ENCODE measurements at places on chromosomes 1 and 21.

DNA sequence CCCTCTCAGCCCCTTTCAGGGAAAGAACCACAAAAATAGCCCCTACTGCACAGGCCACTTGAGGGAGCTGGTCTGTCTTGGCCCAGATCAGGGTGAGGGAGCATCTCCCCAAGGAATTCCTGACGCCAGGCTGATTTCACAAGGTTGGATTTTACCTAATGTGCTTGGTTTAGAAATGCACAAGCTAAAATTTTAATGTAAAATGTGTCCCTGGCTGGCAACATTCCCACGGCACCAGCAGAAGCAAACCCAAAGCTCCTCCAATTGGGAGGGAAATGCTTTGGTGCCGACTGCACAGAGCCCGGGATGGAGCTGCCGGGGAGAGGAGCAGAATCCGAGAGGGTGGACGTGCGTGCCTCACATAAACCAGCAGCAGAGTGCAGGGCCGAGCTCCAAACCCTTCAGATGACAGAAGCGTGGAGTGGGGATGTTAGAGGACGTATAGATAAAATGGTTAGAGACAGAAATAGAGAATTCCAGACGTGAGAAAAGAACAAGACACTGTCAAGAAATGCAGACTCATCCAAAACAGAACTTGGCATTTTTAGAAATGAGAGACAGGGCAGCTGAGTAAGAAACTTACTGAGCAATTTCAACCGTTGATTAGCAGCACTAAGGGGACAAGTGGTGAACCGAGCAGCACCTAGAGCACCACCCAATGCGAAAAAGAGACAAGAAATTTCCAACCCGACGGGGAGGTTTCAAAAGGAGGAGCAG is 41.6 kb upstream of the TMEM52 start:
- DNase-seq = no peak

DNA sequence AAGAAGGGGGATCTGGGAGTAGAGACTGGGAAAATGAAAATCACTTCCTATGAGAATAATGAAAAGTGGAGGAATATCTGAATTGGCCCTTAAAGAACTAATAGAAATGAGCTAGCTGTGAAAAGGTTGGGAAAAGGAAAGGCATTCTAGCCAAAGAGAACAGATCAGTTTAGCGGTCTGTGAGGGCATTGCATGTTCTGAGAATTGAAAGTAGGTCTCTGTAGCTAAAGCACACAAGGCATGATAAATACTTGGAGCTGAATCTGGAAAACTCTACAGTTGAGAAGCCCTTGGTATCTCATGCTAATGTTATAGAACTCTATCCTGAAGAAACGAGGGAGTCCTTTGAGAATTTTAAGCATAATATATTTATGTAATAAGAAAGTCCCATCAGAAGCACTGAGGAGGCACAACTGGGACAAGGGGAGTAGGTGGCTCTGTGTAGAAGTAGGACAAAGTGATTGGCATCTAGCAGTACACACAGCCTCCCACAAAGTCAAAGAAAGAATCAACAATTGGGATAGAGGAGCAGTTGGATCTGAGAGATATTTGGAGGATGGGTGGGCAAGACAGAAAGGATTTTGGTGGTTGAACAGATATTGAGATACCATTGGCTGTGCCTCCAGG is 78.7 kb downstream of the GREM2 start:
- DNase-seq = no peak

- DNase-seq = no peak
Observed at GRCh38 chr1:229665912-229666558, 40.0 kb downstream of the URB2 start.

GRCh38 chr1:41493117-41493536 is 8.6 kb upstream of the EDN2 start:
- no peak for DNase-seq

DNA sequence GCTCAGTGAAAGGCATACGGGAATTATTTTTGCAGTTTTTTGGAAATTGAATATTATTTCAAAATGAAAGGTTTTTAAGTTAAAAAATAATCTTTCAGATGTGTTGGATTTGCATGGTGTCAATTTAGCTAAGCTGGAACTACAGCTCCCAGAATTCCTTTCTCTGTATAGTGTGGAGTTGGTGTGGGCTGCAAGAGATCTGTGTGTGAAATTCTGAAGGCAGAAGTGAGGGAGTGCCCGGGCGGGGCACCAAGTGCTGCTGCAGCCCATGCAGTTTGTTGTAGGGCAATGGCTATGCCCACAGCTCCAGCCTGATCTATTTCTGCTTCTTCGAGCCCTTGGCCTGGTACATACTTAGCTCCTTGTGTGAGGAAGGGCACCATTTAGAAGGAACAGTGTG is 60.5 kb upstream of the CSF1 start:
- DNase-seq = no peak

- no peak for DNase-seq
Observed at GRCh38 chr1:104265163-104265562, 515.5 kb downstream of the AMY1C start.

DNA sequence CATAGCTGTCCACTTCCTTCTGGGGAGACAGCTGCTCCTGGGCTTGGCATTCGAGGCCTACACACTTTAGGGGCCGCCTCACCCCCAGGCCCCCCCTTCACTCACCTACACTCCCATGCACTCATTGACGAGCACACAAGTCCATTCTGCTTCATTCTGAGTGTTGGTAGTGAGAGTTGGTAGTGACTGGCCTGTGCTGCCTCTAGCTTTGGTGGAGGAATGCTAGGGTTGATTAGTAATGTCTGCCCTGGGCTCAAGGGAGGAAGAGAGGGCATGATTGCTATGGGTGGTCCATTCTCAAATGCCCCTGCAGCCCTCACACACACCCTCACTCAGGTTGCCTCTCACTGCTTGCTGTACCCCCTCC is 30.4 kb downstream of the TRIM11 start:
- no peak for DNase-seq

GRCh38 chr21:33115631-33116510 is 45.9 kb downstream of the OLIG1 start:
- peak; percentile 19 for DNase-seq

- no peak for DNase-seq
Observed at GRCh38 chr1:36524359-36525062, 41.8 kb upstream of the CSF3R start.

- peak; percentile 92 for DNase-seq
Observed at GRCh38 chr1:155167166-155168104, 5.7 kb downstream of the KRTCAP2 start.

GRCh38 chr1:1441002-1441888 is 5.8 kb downstream of the VWA1 start:
- DNase-seq = no peak

- no peak for DNase-seq
Observed at GRCh38 chr1:218412171-218412570, 67.0 kb downstream of the TGFB2 start.

DNA sequence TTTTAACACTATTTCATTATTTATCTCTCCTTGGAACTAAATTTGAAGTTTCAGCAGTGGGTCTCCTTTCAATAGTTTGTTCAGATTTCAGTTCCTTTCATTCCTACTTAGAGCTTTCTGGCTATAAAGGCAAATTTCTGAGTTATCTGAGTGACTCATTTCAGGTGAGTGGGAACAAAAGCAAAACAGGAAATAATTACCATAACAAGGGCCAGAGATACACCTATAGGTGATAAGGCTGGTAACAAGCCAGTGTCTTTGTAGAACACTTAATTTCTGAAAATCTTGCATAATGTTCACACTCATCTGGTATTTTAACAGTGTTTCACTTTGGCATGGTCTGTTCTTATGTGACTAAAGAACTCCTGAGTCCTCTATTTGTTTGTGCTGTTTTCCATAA is 64.5 kb upstream of the PRRC2C start:
- DNase-seq = no peak

GRCh38 chr1:9371391-9371935 is 78.8 kb downstream of the SPSB1 start:
- no peak for DNase-seq

- DNase-seq = no peak
Observed at GRCh38 chr1:244695937-244696336, 43.0 kb downstream of the DESI2 start.

- DNase-seq = no peak
Observed at GRCh38 chr1:34831721-34832246, 27.8 kb downstream of the SMIM12 start.

DNA sequence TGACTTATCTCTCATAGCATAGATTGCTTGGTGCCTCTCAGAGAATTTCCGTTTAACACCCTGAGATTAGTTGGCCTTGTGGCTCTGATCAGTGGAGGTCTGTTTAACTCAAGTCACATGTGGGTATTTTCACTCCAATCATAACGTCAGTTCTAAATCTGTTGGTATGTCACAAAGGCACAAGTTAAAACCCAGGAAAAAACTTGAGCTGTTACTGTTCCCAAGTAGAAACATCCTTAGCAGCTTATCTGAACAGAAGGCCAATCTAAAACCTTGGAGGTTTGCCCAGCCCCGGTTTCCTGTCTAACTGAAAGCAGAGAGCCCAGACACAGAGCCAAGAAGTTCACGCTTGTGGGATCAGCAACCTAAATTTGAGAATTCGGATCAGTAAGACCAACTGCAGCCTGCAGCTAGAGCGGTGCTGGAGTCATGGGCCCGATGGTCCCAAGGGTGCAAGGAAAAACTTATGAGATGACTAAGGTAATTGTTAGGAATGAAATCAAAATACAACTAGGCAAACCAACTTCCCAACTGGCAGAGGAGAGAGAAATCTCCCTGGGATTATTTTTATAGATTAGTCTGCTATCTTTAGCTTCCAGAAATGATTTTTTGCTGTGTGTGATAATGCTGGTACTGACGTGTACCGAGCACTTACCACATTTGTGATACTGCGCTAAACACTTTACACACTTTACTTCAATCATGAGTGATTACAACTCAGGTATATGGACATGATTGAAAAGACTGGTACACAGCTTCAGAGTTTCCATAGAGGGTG is 90.2 kb upstream of the C1orf21 start:
- DNase-seq = no peak

GRCh38 chr1:172756024-172756423 is 97.1 kb downstream of the FASLG start:
- no peak for DNase-seq

GRCh38 chr1:155133799-155134281 is 1.8 kb upstream of the SLC50A1 start:
- DNase-seq = no peak

- no peak for DNase-seq
Observed at GRCh38 chr1:197771904-197772556, 3.2 kb downstream of the DENND1B start.

DNA sequence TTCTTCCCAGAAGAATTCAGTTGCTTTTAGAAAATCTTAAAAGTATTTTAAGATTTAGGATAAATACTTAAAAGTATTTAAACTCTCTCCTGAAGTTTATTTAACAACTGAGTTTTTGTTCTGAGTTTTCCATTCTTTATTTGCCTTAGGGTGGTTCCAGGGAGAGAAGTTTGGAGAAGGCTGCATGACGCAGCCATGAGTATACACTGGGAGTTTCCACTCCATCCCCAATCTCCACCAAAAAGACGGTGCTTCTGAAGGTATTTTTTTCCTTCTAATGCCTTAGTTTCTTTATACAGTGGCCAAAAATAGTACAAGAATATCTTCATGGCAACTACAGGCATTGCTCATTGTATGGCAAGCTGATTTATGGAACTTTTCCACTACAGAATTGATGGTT is 122.7 kb downstream of the ST6GALNAC5 start:
- DNase-seq = no peak

DNA sequence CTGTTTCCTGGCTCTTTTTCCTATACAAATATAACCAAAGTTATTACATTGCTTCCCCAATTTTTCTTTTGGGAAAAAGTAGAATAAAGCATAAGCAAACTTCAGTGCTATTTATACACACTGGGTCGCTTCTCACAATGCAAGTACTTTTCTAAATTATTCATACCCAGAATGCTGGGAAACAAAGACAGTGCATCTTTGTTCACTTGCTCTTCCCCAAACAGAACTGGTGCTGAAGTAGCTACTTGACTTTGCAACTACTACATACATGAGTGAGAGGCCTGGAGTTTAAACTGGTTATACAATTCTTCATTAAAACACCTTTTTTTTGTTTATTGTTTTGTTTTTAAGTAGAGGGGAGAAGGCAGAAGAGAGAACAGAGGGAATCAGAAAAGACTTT is 40.2 kb downstream of the STX6 start:
- no peak for DNase-seq

DNA sequence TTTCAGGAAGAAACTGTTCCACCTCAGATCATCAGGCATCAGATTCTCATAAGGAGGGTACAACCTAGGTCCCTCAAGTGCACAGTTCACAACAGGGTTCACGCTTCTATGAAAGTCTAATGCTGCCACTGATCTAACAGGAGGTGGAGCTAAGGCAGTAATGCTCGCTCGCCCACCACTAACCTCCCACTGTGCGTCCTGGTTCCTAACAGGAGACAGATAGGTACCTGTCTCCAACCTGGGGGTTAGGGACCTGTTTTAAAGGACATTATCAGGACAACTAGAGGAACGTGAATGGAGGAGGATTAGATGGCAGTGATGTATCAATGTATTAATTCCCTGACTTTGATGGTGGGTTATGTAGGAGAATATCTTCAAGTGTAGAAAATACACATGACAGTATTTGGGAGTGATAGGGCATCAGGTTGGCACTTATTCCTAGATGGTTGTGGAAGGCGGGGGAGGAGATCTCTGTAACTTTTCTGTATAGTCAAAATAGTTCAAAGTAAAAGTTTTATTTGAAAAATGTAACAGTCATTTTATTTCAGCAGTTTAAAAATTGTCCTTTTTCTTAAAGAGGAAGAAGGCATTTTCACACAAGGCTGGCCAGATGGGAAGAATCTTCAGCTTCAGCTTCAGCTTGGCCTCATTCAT is 43.9 kb downstream of the DEGS1 start:
- no peak for DNase-seq

GRCh38 chr21:33751533-33751932 is 109.2 kb downstream of the ITSN1 start:
- no peak for DNase-seq

- DNase-seq = no peak
Observed at GRCh38 chr1:173573596-173573995, 29.3 kb downstream of the SLC9C2 start.

DNA sequence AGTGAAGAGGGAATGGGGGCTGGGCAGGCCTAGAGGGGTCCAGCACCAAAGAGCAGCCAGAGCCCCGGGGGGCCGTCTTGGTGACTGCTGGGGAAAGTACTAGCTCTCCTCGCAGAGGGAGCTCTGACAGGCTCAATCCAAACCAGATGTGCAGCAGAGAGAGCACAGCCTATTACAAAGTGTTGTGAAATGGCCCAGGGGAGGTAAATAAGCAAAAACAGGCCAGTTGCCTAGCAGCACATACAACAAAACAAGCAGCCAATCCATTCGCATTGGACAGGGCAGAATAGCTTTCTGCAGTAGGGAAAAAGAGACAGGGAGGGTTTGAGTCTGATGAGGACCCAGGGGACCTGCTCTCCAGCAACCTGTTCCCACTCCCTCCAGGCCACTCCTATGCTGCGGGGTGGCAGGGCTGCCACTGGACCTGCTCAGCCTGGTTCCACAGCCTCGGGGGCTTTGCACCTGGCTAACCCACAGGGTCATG is 239.6 kb upstream of the FGGY start:
- peak; percentile 54 for DNase-seq

Measured in HL-60 (cell line).